ENCODE measurements at places on chromosomes 4 and X.

GRCh38 chr4:114487101-114487500 is 111.5 kb upstream of the UGT8 start:
- no peak for DNase-seq

DNA sequence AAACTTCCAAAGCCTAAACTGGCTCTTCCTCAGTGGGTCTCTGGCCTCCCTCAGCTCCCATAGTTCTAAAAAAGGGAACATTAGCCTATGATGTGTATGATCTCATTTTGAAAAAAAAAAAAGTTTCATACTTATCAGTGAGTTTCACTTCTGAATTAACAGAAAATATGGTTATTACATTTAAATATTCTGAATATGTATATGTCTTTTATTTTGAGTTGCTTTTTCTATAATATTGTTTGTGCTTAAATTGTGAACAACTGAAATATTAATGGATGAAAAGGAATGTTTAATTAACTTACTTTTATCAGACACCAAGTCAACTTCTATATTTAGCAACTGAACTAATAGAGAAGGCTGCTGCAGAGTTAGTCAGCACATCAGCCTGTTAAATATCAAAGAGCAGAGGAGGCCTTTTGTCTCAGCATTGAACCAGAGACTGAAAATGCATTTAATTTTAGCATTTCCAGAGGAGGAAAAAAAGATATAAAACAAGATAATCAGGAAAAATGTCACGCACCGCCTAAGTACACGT is 20.4 kb upstream of the FHL1 start:
- DNase-seq = no peak

- DNase-seq = no peak
Measured at GRCh38 chr4:153176938-153177337, 27.3 kb upstream of the TRIM2 start.

DNA sequence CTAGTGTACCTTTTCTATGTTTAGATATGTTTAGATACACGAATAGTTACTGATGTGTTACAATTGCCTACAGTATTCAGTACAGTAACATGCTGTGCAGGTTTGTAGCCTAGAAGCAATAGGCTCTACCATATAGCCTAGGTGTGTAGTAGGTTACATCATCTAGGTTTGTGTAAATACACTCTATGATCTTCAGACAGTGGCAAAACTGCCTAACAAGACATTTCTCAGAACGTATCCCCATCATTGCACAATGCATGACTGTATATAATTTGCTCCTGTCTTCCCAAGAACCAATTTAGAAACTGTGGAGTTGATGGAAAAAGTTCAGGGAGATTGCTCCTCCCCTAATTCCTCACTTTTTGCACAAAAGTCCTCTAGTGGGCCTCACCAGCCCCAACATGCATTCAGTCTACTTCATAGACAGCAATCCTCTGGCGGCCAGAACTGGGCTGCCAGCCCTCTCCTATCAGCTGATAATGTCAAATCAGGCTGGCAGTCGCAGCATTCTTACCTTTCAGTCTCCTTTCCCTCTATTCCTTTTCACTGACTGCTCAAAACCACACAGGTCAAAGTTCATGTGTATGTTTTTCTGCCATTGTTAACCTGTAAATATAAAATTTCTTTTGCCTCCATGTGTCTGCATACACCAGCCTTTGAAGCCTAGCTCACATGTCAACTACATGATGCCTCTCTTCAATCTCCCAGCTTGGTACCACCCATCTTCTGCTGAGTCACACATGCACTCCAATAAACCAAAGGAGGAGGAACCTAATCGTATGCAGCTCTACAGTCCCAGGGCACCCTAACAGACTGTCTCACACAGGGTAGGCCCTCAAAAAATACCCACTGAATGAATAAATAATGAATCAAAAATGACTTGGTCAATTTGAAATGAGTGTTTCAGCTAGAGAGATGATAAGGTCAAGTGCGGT is 32.0 kb downstream of the BCLAF3 start:
- no peak for DNase-seq

GRCh38 chr4:39525822-39526690 is 1.2 kb downstream of the UGDH start:
- DNase-seq = no peak
